ENCODE measurements at places on chromosomes 3 and 15. TPM values are rescaled to one million over a fixed set of nuclear protein-coding genes. Genes with fewer than 3 reads are reported as not detected.

RAB6B gene
- polyA plus RNA-seq = 18.9 TPM

GRCh38 chr3:27244374-27244773 is 124.8 kb downstream of the NEK10 start:
- DNase-seq = no peak

CFAP100 gene
- 1.1 TPM for polyA plus RNA-seq

DNA sequence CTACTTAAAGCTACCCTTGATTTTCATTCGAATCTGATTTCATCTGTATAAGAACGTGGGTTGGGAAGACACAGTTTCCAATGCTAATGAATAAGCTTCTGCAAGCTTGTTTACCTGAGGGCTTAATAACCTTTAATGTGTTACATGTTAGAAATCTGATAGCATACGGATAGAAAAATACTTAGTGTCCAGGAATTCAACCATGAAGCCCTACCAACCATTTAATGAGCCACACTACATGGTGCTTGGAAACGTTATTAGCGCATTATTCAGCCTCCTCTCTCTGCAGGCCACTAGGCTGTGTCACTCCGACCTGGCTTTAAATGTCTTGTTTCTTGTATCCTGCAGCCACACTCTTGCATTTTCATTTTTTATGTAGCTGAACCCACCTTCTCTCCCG is 1.6 kb downstream of the FAM81A start:
- no peak for DNase-seq

ZBBX gene
- 3.8 TPM for polyA plus RNA-seq

- no peak for DNase-seq
Measured at GRCh38 chr15:56042031-56042430, 48.6 kb upstream of the NEDD4 start.

HIGD1A gene
- 145 TPM for polyA plus RNA-seq

DNA sequence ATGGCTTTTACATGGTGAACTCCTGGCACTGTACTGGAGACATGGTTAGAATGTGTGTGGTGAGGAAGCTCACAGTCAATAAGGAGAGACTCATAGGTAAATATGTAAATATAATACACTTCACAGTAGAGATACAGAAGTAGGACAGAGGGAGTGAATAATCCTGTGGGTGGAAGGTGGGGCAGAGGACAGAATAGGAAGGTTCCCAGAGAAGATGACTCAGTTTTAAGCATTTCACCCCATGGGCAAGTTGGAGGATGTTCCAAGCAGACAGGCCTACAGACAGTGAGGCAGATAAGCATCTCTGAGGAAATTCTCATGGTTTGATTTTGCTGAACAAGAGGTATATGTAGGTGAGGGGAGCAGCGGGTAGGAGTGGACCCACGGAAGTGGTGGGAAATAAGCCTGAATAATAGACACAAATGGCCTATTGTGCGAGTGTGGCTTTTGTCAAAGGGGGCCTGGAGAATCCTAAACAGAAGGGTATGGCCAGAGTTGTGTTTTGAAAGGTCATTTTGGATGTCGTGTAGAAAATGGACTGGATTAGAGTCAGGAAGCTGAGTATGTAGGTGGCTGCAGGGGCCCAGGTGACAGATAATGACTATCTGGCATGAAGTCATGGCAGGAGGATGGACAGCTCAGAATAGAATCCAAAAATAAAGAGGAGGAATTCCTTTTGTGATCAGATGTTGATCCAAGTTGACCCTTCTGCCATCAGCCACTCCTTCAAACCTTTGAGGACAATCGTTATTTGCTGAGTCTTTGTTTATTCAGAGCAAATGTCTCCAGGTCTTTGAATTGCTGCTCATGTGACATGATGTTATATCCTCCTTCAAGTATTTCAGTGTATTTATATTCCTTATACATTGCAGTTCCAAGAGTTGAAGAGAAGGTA is 97.3 kb upstream of the THRB start:
- DNase-seq = no peak

- no peak for DNase-seq
Measured at GRCh38 chr3:150348500-150348899, 59.6 kb upstream of the TSC22D2 start.

GRCh38 chr15:96362011-96362754 is 31.7 kb downstream of the NR2F2 start:
- DNase-seq = no peak

ISY1 gene
- polyA plus RNA-seq = 44.4 TPM

GRCh38 chr3:9111417-9111816 is 138.0 kb downstream of the SRGAP3 start:
- no peak for DNase-seq

RRP9 gene
- 22.6 TPM for polyA plus RNA-seq

- DNase-seq = no peak
Measured at GRCh38 chr3:27985369-27986035, 255.9 kb upstream of the CMC1 start.

DNA sequence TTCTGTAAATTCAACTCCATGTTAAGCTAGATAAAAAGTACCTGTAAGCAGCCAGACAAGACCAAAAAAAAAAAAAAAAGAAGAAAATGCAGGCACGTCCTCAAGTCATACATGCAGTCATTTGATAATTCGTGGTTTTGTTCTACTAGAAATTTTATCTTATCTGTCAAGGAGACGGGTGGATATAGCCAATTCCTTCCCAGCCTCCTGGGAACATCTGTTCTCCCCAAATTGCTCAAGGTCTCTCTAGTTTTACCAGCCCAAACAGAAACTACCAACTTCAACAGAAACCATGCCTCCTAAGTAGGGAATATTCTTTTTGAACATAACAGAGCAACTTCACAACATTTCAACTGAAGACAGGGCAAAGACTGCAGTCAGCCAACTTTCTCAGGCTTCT is 19.5 kb downstream of the RYK start:
- DNase-seq = no peak

GUCA1C gene
- polyA plus RNA-seq = 0.27 TPM

GRCh38 chr3:187952849-187953248 is 201.1 kb upstream of the LPP start:
- no peak for DNase-seq

- no peak for DNase-seq
Measured at GRCh38 chr3:71035886-71036285, 547.6 kb downstream of the FOXP1 start.

SHC4 gene
- polyA plus RNA-seq = 2.3 TPM

- DNase-seq = no peak
Measured at GRCh38 chr3:161822291-161822690, 325.7 kb downstream of the OTOL1 start.

DNA sequence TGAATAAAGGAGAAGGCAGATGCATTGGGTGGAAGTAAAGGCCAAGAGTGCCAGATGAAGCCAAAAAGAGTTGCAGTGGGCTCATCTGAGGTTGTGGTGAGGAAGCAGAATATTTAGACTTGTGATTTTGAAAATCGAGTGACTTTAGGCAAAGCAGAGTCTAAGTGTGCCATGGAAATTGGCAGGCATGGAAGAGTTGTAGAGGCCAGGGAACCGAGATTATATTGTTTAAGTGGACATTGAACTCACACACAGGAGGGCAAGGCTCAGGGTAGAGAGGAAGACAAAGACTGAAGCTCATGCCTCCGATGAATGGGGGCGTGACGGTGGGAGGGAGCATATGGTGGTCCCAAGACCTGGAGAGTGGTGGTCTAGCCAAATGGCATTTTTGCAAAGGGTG is 347.5 kb downstream of the EPHB1 start:
- no peak for DNase-seq

GRCh38 chr3:143529798-143530197 is 318.5 kb downstream of the SLC9A9 start:
- no peak for DNase-seq

FANCD2OS gene
- polyA plus RNA-seq = 0.47 TPM

DNA sequence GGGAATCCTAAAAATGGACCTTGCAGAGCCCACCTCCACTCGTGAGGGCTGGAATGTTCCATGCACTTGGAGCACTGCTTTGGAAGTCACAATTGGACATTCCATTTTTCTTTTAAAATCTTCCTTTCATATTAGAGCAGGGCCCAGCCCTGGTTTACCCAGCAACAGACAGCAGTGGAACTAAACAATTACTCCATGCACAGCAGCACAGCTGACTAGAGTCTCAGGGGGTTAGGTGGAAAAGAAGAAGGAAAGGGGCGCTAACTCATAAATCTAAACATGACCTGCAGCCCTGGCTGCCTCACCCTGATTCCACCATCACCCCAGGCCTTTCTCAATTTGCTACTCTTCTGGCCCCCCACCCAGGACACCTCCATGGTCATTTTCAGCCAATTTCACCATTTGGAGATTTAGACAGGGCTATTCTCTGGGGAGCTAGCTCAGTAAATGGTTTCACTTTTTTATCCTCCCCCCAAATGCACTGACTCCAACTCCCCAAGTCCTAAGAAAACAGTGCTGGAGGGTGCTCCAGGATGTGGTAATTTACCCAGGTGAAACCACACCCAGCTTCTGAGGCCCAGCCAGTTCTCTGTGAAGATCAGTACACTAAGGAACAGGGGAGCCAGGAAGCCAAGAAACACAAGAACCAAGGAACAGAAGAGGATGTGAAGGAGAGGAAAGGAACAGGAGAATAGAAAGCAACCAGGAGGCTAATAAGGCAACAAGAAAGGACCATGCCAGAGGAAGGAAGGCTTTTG is 1.6 kb upstream of the LRRC31 start:
- DNase-seq = no peak

- no peak for DNase-seq
Measured at GRCh38 chr15:32794973-32795372, 77.2 kb downstream of the GREM1 start.

XCR1 gene
- not detected for polyA plus RNA-seq

- no peak for DNase-seq
Measured at GRCh38 chr3:70519026-70519425, 206.6 kb upstream of the MDFIC2 start.

FAM174B gene
- 30.3 TPM for polyA plus RNA-seq

NMNAT3 gene
- polyA plus RNA-seq = 9.0 TPM

RBP2 gene
- polyA plus RNA-seq = 1.8 TPM

GRCh38 chr3:130759692-130760338 is 13.2 kb upstream of the PIK3R4 start:
- no peak for DNase-seq

- no peak for DNase-seq
Measured at GRCh38 chr3:13728487-13728886, 151.4 kb downstream of the WNT7A start.

ARHGEF26 gene
- polyA plus RNA-seq = 12.0 TPM

GRCh38 chr15:85407421-85408269 is 27.2 kb downstream of the AKAP13 start:
- no peak for DNase-seq
